HT1080 (cell line): ENCODE measurements at places on chromosomes 5 and 9. TPM values are rescaled to one million over a fixed set of nuclear protein-coding genes. Genes with fewer than 3 reads are reported as not detected.

DNA sequence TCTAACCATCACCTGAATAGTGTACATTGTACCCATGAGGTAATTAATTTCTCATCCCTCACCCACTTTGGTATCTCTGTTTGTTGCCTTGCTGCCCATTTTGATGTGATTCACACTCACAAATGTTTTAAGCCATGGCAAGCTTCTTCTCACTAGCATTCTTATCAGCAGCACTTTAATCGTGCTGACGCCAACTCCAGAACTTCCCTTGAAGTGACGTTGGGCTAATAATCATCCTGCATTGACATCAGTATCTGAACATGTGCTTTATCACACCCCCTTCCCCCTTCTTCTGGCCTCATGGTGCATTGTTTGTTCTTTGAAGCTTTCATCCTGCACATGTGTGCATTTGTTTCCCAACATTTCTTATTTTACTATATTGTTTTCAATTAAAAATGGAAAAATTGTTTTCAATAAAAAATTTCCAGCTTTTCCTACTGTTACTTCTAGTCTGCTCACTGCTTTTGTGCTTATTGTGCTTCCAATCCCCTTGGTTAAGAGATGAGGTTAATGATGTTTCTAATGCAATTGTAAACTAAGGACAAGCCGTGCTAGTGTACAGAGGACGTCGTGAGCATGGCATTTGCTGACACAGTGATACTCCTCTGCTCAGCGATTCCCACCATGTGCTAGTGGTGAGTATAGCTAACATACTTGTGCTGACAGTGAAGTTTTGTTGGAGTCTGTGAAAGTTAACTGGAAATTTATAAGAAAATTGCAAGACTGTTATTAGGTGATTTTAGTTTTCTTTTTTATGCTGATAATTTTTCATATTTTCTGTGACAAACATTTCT lies 238.5 kb downstream of the KDM4C start:
- DNase-seq = no peak

DNA sequence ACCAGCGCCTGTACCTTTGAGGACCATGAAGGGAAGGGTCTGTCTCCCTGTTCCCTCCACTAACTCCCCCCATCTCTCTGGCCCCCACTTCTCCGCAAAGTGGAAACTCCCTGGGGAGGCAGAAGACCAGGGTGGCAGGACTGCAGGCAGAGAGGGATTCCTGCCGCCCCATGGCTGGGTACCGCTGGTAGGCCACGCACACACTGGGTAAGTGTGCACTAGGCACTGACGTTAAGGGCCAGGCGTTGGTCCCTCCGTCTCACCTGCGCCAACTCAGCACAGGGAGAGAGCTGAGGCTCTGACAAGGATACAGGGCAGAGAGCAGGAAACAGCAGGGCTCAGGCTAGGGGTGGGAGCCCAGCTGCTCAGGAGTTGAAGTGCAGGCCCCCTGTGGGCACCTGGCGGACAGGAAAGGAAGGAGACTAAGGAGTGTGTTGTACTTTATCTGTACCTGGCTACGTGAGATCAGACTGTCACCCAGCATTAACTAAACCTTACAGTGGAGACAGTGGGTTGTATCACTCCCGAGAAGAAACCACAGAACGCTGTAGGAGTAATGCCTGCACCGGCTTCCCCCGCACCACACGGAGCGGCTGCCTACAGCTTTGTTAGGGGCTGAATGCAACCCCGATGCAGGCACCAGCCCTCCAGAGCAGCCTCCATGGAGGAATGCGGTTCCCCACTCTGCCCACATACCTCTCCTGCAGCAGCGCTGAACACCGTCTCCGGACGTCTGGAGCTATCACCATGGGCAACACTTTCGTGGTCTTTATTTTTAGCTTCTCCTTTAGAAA lies 34.2 kb upstream of the CLPTM1L start:
- DNase-seq = no peak

DNA sequence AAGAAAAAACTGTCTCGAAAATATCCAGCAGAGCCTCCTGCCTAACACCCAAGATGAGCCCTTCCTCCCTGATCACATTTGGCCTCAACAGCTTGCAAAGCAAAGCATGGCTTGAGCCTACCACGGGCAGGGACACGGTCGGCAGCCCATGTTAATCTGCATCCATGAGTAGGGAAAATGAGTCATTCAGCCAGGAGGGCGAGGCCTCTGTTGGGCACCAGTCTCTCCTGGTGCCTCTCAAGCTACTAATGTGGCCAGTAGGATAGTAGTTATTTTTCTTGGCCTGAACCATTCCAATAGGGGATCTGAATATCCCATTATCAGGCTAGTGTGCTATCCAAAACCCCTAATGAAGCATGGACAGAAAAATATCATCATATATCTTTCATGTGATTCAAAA lies 43.0 kb upstream of the SHB start:
- DNase-seq = peak; percentile 18

DNA sequence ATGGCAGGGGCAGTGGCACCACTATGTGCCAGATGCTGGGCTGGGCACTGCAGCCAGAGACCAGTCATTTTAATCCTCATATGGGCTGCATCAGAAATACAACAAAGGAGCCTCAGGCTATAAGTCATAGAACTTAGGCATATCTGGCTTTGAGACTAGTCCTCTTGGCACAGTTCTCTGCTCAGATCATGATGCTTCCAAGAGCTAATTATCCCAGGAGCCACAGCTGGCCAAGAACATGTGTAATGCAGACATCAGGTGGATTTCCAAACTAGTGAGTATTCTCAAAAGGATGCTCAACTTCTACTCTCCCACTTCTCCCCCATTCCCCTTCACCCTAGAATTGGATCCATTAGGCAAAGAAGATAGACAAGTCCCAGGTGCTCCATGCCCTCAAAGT lies 562.2 kb upstream of the TRPC7 start:
- no peak for DNase-seq

GRCh38 chr5:72387985-72388384 lies 67.8 kb downstream of the PTCD2 start:
- peak; percentile 88 for DNase-seq

GRCh38 chr5:174320051-174320450 lies 274.5 kb downstream of the NSG2 start:
- DNase-seq = no peak

GRCh38 chr9:92686954-92687353 lies 17.0 kb upstream of the IPPK start:
- peak; percentile 34 for DNase-seq

DNA sequence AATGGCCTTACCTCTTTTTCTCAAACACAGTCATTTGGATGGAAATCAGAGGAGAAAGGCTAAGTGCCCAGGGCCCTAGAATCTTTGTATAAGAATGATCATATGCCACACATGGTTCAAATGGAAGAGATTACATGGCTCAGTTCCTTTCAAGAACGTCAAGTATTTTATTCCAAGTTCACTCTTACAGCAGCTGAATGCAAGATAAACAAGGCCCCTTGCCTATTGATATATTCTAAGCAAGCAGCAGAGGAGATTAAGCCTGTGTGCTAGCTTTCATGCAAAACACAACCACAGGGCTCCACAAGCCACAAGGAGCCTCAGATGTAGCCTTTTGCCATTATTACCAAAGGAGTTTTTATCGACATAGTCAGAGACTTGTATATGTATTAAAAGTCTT lies 55.3 kb upstream of the SLCO6A1 start:
- no peak for DNase-seq

DNA sequence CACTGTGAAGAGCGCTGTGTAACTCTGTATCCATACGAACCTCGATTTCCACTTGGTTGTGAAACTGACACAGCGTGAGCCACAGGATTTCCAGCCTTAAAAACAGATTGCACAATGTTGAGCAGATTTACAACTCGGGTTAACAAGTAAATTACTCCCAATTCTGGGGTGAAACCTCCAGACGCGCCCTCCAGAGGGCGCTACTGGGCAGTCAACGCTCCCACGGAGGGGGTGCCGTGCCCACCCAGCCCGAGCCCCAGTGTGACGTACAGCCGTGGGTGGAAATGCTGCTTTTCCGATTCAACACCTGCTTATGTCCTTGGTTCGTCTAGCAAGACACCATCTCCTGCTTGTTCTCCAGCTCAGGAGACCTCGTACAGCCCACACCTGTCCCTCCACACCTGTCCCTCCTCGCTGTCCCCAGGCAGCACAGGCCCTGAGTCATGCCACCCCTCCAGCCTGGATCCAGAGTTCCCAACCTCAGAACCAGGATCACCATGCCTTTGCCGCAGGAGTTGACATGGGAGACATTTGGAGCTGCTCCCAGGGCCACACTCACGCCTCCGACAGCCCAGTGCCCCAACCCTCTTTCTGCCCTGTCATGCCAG lies 34.4 kb upstream of the SLC6A3 start:
- peak; percentile 18 for DNase-seq

DNA sequence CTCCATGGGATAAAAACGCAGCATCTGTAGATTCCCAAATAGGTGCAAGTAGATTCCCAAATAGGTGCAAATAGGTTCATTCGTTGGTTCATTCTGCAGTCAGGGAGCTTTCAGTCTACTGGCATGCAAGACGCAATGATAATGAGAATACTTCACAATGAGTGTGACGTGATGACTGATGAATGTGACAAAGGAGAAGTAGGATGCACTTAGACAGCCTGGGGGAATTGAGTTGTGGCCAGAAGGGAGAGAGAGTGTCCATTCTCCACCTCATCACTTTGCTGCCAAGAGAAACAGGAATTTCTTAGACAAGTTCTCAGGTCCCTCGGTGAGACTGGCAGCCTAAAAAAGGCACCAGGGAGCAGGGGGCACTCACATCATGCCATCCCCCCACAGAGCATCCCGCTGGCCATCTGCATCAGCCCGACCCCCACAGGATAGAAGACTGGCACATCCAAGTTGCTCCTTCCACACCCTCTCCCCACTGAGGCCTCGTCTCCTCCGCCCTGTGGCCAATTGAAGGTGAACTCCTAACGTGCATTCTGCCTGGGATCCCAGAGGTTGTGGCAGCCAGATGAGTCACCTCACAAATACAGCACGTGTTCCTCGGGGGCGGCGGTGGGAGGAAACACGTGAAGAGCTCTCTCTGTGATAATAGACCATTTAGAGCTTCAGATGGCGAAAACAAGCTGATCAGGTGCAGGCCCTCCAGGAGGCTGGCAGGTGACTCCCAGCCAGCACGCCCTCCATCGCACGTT lies 19.9 kb upstream of the KCNIP1 start:
- peak; percentile 71 for DNase-seq

GRCh38 chr9:86286278-86286677 lies 3.9 kb upstream of the ISCA1 start:
- DNase-seq = no peak

DNA sequence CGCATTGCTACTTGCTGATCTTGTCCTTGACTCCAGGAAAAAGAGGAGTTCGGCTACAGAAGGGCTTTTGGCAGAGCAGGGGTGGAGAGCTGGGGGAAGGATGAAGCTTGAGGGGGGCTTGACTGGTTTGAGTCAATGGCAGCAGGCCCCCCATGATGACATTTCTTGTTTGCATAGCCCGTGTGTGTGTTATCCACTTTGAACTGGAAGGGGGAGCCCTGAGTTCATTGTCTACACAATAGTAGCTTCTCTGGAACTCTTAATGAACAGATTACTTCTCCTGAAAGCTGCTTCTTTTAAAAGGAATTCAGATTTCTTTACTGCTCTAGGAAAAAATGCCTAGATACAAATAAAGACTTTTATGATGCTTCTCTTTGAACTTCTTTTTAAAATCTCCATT lies 2.3 kb downstream of the IFNB1 start:
- DNase-seq = no peak

- no peak for DNase-seq
These were observed 97.1 kb upstream of the LRRTM2 start for GRCh38 chr5:138972230-138972629.

DNA sequence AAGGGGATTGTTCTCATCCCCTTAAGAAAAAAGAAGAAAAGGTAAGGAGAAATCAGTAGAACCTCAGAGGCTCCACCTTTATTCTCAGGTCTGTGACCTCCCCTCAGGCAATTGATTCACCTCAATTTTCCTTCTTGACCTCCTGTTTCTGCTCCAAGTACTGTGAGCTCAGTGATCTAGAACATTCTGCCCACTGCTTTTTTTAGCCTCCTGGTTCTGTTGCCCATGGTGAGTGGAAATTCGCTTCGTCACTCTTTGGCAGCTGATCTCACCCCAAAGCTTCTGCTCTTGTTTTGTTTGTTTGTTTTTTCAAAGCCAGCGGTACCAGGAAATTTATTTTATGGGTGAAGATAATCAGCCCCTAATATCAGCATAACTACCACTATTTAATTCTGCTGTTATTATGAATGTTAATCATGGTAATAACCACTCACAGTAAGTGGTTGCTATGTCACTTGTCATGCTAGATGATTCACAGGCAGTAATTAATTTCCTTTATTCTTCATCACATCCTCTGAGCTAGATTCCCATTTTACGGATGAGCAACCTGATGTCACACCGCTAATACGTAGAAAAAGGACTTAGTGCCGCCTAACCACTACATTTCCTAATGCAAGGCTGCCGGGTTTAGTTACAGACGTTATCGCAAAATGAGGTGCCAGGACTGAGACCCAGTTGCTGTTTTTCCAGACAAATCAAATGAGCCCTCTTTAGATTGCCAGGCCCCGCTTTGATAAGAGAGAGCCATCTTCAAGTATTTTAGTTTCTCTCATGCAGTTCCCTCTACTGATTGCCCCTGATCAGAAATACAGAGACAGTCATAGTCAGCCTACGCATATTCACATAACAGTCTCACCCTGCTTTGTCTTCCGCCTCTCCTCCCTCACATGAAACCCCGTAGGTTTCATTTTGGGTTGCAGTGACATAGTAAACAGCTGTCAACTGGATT lies 78.2 kb downstream of the CYFIP2 start:
- DNase-seq = no peak

DNA sequence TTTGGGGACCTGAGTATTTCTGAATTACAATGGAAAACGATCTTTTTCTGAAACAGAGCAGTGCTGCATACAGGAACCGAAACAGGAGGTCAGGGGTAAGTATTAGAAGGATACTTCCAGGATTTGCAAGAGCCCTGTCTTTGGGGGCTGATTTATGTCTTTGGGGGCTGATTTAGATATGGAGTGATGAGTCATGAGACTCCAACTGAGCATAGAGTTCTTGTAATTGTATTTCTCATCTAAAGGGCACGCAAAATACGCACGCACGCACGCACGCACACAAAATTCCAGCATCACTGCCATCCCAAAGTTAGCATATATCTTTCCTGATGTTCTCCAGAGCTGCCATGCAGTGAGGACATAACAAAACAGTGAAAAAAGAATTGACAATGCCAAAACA lies 414.8 kb upstream of the CCNH start:
- DNase-seq = no peak

GRCh38 chr5:80711938-80712337 lies 57.2 kb upstream of the DHFR start:
- DNase-seq = peak; percentile 51

GRCh38 chr5:113394658-113395057 lies 40.1 kb downstream of the TSSK1B start:
- DNase-seq = no peak

The SLC25A2 gene
- total RNA-seq = not detected in 2 replicates

The CBY3 gene
- not detected in 2 replicates for total RNA-seq

The RMRP gene
- 6,816 and 22,210 TPM in 2 replicates for total RNA-seq

The GDA gene
- total RNA-seq = not detected in 2 replicates

The IL13 gene
- not detected in 2 replicates for total RNA-seq

The GALNT12 gene
- total RNA-seq = 0.10 and 0.30 TPM in 2 replicates

The FOXD4L4 gene
- 0.14 and 0.70 TPM in 2 replicates for total RNA-seq

The GZMA gene
- total RNA-seq = 0.16 TPM in 1 of 2 replicates, not detected in the other

The PAPPA gene
- total RNA-seq = 3.7 and 5.4 TPM in 2 replicates
